Muscle of leg (tissue), 16 donors: ENCODE measurements at places on chromosomes 1 and 21. TPM values are rescaled to one million over a fixed set of nuclear protein-coding genes. Genes with fewer than 3 reads are reported as not detected.
A peak's percentile ranks its signal among the peaks of the same experiment; 100 is the strongest.

DNA sequence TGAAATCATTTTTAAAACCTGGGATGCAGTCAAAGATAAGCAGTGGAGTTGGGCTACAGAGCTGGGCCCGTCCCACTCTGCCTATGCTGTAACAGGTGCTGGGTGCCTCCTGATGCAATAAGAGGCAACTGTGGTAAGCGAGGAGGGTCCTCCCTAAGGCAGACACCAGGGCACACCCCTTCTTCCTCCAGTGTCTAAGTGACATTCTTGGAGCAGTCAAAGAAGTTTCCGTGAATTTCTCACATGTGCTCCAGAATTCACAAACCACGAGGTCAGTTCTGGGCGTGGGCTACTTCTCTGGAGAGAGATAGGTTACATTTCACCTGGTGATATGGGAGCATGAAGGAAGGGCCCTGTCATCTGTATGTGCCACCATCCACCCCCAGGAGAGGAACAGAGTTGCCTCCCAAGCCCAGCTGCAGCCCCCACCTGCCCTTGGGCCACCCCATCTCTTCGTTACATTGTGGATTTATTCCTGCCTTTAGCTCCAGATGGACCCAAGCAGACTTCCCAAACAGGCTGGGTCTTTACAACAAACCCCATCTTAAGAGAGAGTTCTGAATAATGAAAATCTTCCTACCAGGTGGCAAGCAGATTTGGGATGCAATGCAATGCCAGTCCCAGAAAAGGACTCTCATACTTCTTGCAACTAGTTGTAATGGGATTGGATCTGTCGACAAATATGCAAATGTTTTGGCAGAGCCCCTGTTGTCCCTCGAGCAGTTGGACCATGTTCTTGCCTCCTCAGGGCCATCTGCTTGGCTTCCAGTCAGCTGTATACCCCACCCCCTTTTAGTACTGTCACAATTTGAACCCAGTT lies 82.5 kb upstream of the CNTN2 start:
- no peak for DNase-seq

- DNase-seq: peak; percentile 74
Measured at GRCh38 chr1:155591770-155592169, 18.2 kb upstream of the MSTO1 start.

GRCh38 chr1:26597629-26598039 lies 68.1 kb downstream of the RPS6KA1 start:
- DNase-seq: peak; percentile 64

- no peak for DNase-seq
Measured at GRCh38 chr1:3893190-3893589, 6.9 kb downstream of the C1orf174 start.

MAEL gene
- total RNA-seq: 0.27 TPM

SPATA1 gene
- total RNA-seq: 1.8 TPM

C1orf115 gene
- total RNA-seq: 11.1 TPM

SLC5A9 gene
- 0.04 TPM for total RNA-seq

DNA sequence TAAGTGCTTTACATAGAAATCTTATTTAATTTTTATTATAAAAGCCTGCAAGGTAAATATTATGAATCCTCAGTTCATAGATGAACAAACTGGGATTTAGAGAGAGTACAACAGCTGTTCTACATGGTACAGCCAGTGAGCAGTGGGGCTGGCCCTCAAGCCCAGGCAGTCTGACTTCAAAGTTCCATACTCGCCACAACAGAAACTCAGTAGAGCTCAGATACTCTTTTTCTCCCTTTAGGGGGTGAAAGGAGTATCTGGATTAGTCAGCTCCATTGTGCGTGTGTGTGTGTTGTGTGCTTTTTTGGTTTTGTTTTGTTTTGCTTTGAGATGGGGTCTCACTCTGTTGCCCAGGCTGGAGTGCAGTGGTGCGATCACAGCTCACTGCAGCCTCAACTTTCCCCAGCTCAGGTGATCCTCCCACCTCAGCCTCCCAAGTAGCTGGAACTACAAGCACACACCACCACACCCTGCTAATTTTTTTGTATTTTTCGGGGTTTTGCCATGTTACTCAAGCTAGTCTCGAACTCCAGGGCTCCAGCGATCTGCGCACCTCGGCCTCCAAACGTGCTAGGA lies 378.5 kb downstream of the SMYD3 start:
- no peak for DNase-seq

UBXN10 gene
- total RNA-seq: 0.22 TPM

MPL gene
- 0.09 TPM for total RNA-seq

FCAMR gene
- not detected for total RNA-seq

LAMTOR5 gene
- total RNA-seq: 100 TPM

DNA sequence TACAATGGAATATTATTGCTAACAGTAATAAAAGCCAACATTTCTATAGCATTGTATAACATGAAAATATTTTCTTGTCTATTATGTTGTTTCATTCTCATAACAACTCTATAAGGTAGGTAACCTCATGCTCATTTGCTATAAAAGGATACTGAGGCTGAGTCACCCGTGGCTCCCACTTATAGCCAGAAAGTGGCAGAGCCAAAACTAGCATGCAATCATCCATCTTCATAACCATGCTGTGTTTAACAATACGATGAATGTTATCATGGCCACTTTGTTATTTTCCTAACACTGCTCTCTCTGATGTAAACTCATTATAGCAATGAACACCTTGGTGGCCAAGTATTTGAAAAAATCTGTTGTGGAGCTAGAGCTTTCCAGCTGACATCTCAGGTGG lies 80.8 kb upstream of the JUN start:
- no peak for DNase-seq

- DNase-seq: no peak
Measured at GRCh38 chr1:156002188-156002911, 18.4 kb downstream of the SSR2 start.

GRCh38 chr1:63592536-63593302 lies 492 bp upstream of the PGM1 start:
- no peak for DNase-seq

DNA sequence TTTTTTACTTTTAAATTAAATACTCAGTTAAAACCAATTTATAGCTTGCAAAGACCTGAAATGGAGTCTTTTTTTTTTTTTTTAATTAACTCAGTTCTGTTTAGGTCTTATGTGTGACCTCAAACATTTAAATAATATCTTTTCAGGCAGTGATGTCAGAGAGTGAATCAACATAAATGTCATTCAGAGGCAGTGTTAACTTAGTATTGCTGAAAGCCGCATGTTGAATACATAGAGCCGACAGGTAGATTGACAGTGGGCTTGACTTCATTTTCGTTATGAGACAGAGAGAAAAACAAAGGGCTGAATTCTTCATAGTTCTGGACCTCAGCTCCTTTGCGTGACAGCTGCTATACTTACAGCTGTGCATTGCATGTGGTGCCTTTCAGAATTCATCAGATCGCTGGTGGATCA lies 51.5 kb downstream of the PRDM2 start:
- peak; percentile 47 for DNase-seq

DNA sequence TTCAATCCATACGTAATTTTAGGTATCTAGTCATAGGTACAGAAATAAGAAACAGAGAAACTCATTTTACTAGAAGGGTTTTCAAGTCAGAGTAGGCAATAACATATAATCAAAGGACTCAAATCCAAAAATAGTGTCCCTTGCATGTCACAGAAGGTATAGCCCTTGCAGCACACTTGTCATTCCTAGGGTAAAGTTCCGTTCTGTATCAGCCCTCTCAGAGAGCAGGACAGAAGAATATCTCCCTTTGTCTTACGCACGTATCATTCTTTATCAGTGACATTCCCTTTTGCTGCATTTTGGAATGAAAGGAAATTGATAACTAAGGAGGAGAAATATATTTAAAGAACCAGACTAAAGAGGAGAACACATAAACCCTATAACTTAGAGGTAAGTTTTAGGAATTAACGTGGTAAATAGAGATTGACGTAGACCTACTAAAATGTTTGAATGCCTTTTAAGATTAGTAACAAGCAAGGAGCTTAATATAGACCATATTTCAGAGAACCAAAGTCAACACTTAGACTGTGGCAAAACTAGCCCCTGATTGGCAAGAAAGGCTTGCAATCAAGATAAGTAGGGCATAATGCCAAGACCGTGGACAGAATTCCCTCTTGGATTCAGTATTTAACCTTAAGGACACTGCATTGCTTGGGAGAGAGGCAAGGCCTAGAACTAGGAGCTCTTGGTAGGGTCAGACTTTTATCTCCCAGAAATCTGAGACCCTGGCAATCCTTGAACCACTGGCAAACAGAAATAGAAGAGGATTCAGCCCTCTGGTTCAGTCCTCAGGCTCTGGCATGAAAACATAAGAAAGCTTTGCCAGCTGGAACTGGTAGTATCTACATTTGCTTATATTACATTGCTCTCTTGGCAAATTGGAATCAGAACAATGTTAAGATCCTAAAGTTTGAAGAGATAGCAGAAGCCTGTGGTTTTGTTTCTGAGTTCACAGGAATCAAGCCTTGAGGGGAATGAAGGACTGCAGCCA lies 232.1 kb downstream of the ASTN1 start:
- no peak for DNase-seq

CSF1 gene
- total RNA-seq: 6.3 TPM

- DNase-seq: no peak
Measured at GRCh38 chr1:171834821-171835220, 6.5 kb upstream of the DNM3 start.

- no peak for DNase-seq
Measured at GRCh38 chr1:206952171-206952570, 5.9 kb upstream of the PIGR start.

DNA sequence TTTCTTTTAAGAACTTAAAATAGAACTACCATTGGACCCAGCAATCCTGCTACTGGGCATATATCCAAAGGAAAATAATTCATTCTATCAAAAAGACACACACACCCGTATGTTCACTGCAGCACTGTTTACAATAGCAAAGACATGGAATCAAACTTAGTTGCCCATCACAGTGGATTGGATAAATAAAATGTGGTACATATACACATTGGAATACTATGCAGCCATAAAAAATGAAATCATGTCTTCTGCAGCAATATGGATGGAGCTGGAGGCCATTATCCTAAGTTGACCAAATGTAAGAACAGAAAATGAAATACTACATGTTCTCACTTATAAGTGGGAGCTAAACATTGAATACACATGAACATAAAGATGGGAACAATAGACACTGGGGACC lies 585.3 kb upstream of the USP24 start:
- DNase-seq: no peak

LCE1A gene
- total RNA-seq: not detected

ANGPTL3 gene
- 0.04 TPM for total RNA-seq

GRCh38 chr1:244350027-244350426 lies 101.7 kb downstream of the ADSS2 start:
- no peak for DNase-seq

CFHR2 gene
- not detected for total RNA-seq

CD1D gene
- total RNA-seq: 1.6 TPM

GRCh38 chr21:35189077-35189863 lies 140.2 kb upstream of the RUNX1 start:
- peak; percentile 77 for DNase-seq

F5 gene
- total RNA-seq: 0.31 TPM

PADI6 gene
- total RNA-seq: not detected

DNA sequence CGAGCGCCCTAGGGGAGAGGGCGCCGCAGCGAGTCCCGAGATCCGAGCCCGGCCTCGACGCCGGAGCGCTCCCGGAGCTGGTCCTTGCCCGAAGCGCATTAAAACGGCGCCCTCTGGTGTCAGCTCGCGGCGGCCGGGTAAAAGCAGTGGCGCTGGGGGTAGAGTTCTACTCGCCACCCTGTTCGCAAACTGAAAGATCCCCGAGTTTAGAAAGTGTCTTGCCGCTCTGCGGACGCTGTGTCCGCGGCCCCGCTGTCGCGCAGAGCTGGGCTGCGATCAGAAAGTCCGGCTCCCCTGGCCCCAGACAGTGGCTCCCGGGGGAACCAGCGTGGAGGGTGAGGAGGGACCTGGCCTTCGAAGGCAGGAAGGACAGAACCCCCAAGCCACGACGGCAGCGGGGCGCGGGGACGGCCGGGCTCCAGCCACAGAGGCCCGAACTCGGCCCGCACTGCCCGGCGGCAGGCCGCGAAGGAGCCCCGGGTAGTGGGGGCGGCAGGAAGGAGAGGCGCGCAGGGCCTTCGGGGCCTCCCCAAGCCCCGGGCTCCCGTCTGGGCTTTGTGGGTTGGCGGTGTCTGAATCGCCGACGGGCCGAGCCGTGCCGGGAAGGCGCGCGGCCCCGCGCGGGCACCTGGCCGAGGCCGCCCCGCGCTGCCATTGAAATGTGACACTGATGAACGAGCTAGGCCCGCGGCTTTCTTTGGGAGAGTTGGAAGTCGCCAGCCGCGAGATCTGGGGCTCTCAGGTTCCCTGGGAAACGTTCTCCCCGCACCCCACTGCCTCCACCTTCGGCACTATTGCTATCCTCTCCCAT lies 39.1 kb upstream of the NFIA start:
- peak; percentile 92 for DNase-seq

DNA sequence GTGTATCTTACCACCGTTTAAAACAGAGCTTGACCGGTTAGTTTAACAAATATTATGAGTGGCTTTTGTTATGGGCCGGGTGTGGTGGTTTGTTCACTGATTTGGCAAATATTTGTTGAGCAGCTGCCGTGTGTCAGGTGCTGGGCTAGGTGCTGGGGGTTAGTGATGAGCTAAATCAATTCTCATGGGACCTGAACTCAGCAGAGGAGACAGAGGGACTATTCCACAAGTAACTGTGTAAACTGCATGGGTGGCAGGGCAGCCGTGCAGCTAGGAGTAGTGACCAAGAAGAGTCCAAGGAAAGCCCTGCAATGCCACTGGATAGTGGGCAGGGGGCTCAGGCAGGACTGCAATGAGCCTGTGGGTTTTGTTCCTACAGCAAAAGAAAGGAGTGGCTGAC lies 11.2 kb upstream of the C2CD2 start:
- DNase-seq: no peak

KCNJ15 gene
- 0.27 TPM for total RNA-seq

NOTCH2 gene
- 70.4 TPM for total RNA-seq

RSPO1 gene
- 0.09 TPM for total RNA-seq

AMY1B gene
- total RNA-seq: not detected
